ENCODE measurements at places on chromosomes 11 and 22.

GRCh38 chr22:38927033-38927781, 30.2 kb upstream of the APOBEC3A start:
- peak; percentile 76 for DNase-seq

- peak; percentile 93 for DNase-seq
These were observed 84.4 kb upstream of the SEPTIN5 start for GRCh38 chr22:19629720-19630419.

- no peak for DNase-seq
These were observed 17.3 kb downstream of the IL10RA start for GRCh38 chr11:118003456-118003855.

GRCh38 chr11:70711911-70712185, 313.5 kb downstream of the CTTN start:
- DNase-seq: no peak

- no peak for DNase-seq
These were observed 184.1 kb upstream of the ARHGAP20 start for GRCh38 chr11:110896358-110896757.

DNA sequence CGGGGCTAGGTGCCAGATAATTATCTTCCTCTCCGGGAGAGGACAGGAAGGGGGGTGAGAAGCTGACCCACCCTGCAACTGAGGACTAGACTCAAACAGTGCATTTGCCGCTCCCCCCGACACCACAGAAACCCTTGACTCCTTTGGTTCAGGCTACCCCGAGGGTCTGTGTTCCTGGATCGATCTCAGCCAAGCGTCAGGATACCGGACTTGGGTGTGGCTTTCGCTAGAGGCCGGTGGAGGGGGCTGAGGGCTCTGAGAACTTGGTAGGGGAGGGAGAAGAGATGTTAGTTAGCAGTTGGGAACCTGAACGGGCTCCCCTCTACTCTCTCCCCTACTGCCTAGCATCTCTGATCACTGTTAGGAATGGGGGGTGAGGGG, 840 bp downstream of the SEZ6L start:
- DNase-seq: no peak

DNA sequence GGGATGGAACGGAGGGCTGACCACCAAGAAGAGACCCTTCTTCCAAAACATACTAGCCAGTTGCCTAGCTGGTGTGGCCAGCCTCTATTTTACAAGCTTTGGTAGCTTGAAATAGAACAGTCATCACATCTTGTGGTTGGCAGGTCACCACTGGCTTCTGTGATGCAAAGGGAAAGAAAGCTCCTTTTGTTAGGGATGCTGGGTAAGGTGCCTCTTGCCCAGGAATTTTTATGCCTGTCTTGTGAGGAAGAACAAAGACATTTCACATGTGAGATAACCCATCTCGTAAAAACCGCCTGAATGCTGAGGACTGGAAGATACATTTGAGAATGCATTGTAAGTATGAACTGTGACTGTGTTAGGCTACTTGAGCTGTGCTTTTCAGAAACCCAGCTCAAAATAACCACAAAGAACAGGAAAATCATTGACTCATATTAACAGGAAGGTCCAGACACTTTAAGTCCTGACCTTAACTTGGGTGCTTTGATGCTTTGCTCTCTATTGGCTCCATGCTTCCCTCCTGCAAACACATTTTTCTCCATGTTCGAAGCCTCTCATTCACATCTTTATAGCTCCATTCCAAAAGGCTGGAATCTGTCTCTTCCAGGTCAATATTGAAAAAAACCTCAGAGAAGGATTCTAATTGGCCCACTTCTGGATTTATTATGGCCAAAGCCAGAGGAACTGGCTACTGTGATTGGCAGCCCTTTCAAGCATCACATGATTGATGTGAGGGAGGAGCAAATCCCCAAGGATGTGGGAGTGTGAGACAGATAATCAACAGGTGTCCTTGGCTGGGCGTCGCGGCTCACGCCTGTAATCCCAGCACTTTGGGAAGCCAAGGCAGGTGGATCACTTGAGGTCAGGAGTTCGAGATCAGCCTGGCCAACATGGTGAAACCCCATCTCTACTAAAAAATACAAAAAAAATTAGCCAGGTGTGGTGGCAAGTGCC, 53.9 kb downstream of the MICAL2 start:
- no peak for DNase-seq

DNA sequence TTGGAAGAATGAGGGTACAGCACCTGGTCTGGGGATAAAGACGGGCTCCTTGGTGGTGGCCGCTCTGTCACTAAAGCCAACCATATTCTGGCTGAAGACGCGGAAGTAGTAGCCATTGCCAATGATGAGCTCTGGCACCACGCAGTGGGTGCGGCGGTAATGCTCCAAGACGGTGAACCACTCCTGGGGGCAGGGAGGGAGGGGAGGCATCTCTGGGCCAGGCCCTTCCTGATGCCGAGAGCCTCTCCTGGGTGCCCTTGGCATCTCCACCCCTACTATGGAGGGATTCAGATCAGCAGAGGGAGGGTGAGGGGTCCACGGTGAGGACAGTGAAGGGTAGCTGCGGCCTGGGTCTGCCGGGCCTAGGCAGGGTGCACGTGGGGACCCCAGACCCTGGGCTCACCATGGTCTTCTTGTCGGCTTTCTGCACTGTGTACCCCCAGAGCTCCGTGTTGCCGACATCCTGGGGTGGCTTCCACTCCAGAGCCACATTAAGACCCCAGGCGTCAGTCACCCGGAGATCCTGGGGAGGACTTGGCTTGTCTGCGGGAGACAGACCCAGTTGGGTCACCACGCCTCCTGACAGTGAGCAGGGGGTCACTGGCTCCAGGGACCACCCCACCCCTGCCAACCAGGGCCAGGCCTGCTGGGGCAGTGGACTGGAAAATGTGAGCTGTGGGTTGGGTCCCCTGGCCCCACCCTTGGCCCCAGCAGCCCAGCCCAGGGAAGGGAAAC, 19.5 kb downstream of the MYBPC3 start:
- no peak for DNase-seq

GRCh38 chr11:129723146-129723760, 92.4 kb upstream of the TMEM45B start:
- DNase-seq: no peak

DNA sequence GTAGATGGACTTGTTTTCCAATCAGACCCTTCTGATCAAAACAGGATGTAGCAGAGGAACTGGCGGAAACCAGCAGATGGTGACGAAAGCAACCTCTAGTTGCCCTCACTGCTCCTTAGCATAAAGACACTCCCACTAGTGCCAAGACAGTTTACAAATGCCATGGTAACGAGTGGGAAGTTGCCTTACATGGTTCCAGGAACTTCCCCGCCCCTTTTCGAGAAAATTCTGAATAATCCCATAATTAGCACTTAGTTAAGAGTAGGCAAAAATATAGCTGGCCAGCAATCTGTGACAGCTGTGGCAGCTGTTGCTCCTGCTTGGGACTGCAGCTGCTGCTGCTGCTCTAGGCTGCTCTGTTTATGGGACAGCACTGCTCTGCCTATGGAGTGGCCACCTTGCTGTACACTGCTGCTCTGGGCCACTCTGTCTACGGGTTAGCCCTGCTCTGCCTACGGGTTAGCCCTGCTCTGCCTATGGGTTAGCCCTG, 33.4 kb upstream of the SORL1 start:
- DNase-seq: peak; percentile 47

DNA sequence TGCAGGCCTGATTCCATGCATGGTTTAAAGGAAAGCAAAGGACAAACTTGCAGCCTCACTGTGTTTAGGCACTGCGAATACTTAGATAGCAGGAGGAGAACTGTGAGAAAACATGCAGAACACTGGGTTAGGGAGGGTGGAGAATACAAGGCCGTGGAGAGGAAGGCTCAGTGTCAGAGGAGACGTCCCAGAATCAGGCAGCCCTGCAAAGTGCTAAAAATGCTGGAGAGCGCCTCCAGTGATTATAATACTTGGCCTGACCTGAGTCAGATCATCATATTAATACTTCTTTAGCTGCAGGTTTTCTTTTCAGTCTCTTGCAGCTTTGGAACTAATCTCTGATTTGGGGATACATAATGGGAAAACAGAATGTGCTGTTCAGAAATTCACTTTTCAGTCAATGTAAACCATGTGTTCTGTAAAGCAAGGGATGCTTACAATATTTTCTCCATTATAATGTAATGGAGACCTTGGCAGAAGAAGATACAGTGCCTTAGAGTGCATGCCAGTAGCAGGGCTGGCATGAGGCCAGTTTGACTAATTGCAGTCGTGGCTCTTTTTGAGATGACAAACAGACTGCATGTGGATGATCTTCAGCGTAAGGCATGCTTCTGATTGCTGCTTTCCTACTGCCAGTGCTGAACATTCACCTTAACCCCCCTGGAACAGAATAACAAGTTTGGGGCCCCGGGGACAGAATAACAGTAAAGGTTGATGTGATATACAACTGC, 16.8 kb downstream of the EXT2 start:
- DNase-seq: peak; percentile 29

- DNase-seq: no peak
These were observed 5.1 kb downstream of the ELF5 start for GRCh38 chr11:34508524-34508923.

- no peak for DNase-seq
These were observed 45.9 kb upstream of the TEAD1 start for GRCh38 chr11:12628314-12628713.

DNA sequence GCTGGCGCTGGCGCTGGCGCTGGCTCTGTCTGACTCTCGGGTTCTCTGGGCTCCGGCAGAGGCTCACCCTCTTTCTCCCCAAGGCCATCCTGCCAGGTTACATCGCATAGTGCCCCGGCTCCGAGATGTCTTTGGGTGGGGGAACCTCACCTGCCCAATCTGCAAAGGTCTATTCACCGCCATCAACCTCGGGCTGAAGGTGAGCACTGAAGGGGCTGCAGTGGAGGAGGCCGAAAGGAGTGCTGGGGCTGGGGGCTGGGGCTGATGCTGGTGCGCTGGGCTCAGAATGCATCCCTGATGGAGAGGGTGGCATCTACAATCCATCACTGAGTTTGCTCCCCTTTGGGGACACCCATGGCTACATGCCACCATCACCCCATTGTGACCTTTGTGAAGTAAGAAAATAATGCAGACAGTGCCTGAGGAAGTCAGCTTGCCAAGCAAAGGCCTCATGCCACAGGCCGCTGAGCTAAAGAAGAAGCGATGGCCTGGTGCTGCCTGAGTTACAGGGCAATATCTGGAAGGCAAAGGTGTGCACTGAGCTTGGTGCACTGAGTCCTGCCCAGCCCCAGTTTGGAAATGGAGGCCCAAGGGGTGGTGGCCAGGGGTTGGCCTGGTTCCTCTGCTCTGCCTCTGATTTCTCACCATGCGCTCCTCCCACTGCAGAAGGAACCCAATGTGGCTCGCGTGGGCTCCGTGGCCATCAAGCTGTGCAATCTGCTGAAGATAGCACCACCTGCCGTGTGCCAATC, 620 bp downstream of the SMPD1 start:
- DNase-seq: no peak

- no peak for DNase-seq
These were observed 54.7 kb upstream of the CCDC89 start for GRCh38 chr11:85740481-85741400.

GRCh38 chr11:114785820-114786219, 107.5 kb downstream of the NXPE2 start:
- DNase-seq: no peak

GRCh38 chr11:19432370-19433061, 191.8 kb upstream of the E2F8 start:
- no peak for DNase-seq

DNA sequence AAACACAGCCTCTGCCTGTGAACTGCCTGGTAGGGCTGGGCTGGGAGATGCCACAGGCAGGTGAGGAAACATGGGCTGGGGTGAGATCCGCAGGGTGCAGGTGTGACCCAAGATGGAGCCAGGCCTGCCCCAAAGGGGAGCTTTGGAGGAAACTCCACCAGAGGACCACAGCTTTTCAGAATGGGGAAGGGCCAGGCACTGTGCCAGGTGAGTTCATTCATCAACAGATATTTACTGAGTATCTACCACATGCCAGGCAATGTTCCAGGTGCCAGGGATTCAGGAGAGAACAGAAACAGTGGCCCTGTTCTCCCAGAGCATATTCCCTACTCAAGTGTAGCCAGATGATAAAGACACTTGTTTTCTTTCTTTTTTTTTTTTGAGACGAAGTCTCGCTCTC, 11.2 kb downstream of the RTN4RL2 start:
- no peak for DNase-seq

GRCh38 chr11:25435197-25435596, 896.7 kb upstream of the ANO3 start:
- no peak for DNase-seq

- no peak for DNase-seq
These were observed 358.7 kb upstream of the PDGFD start for GRCh38 chr11:104522650-104523049.

GRCh38 chr11:85827748-85828639, 17.1 kb upstream of the SYTL2 start:
- no peak for DNase-seq

GRCh38 chr11:59102259-59102765, 4.7 kb upstream of the FAM111B start:
- peak; percentile 82 for DNase-seq

- DNase-seq: no peak
These were observed 69.7 kb upstream of the LMO1 start for GRCh38 chr11:8333376-8333775.

DNA sequence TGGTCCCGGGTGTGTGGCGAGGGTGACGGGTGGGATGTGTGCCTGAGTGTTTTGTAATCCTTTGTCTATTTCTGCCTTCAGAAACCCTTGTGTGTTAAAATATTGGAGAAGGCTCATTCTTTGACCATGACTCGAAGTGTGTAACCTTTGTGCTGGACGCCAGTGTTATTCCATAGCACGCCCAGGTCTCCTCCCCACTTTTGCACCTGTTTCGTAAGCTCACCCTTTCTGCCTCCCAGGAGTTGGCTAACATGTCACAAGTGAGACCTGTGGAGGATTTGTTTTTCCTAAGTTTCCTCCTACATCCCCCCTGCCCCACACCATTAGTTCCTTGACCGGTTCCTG, 382 bp downstream of the C11orf54 start:
- DNase-seq: no peak

DNA sequence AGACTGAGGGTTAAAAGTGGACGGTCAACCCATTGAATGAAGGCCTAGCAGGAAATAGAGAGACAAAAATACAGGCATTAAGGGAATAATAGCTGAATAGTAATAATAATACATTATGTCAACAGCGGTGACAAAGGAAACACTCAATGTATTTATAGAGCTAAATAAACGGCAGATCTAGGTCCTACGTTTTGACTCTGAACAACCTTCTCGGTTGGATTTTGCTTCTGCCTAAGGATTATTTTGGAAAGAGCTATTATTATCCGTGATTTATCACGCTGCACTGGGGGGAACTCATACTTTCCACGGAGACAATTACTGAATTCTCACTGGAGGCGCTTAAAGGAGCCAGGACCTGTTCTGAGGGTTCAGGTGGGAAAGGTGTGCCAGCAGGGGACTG, 118.2 kb upstream of the KIRREL3 start:
- DNase-seq: no peak

DNA sequence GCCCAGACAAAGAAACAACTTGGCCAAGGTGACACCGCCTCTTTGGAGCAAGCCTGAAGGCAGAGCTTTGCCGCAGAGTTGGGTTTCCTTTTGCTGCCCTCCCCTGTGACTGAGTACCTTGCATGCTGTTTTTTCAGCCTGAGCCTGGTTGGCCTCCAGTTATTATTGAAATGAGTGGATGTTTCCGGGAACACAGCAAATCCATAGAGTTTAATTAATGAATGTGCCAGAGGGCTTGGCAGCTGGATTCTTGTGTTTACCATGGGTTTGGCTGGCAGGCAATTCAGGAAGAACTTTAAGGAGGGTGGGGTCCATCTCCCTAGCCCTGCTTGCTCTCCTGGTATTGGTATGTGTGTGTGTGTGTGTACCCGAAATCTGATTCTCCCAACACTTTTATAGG, 65.6 kb upstream of the CRYBB3 start:
- no peak for DNase-seq

GRCh38 chr22:32737811-32738497, 63.6 kb upstream of the TIMP3 start:
- DNase-seq: no peak

- no peak for DNase-seq
These were observed 148.3 kb upstream of the POU2AF2 start for GRCh38 chr11:111097191-111097590.

Data from activated CD4-positive, alpha-beta T cell treated with anti-CD3 and anti-CD28 coated beads for 48 hours (primary cell).